MCF 10A (cell line): ENCODE measurements at places on chromosomes 12 and 14.
A peak's percentile ranks its signal among the peaks of the same experiment; 100 is the strongest.

DNA sequence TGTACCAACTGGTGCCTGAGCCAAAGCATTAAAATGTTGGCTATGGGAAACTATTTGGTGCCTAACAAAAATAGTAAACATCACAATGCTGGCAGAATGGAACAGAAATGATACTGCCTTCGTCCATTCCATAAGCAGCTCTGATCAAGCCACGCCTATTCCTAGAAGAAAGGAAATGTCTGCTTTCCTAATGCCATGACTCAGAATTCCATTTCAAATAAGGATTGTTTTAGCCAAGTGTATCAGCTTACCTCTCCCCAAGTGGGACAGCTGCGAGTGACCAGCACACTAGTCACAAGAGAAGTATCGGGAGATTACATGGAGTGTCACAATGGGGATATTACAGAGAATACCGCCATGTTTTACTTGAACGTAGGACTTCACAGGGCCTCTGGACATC lies 38.7 kb downstream of the GLT8D2 start:
- peak; percentile 95 for DNase-seq

- DNase-seq = no peak
These were observed 54.9 kb downstream of the PRKCH start for GRCh38 chr14:61376314-61376713.

DNA sequence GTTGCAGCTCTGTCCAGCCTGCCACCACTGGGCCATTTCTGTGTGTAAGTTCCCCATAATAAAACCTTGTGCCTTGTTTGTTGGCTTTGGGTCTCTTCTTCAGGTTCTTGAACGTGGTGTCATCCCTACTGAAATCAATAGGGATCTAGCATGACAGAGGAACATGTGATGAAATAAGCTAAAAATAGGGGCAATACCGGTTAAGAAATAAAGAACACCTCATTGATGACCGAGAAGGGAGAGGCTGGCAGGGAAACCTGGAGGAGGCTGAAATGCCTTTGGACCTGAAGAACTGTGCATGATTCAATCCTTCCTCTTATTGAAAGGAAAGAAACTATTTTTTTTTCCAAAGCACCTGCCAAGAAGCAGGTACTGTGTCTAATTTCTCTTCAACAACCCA lies 172.3 kb downstream of the PPM1H start:
- peak; percentile 9 for DNase-seq

- DNase-seq = no peak
These were observed 10.1 kb downstream of the SLC25A29 start for GRCh38 chr14:100296106-100296651.

GRCh38 chr12:59699421-59700152 lies 103.8 kb downstream of the SLC16A7 start:
- DNase-seq = peak; percentile 83

DNA sequence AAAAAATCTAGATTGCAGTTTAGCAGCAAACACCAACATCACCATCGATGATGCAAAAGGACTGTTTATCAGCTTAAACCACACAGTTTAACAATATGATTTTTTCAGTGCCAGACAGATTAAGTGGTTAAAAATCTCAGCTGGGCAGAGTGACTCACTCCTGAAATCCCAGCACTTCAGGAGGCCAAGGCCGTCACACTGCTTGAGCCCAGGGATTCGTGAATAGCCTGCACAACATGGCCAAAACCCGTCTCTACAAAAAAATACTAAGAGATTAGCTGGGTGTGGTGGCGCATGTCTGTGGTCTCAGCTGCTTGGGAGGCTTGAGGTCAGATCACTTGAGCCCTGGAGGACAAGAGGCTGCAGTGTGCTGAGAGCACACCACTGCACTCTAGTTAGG lies 8.9 kb downstream of the RSRC2 start:
- DNase-seq = peak; percentile 73

GRCh38 chr14:41521891-41522290 lies 84.8 kb upstream of the LRFN5 start:
- DNase-seq = no peak

DNA sequence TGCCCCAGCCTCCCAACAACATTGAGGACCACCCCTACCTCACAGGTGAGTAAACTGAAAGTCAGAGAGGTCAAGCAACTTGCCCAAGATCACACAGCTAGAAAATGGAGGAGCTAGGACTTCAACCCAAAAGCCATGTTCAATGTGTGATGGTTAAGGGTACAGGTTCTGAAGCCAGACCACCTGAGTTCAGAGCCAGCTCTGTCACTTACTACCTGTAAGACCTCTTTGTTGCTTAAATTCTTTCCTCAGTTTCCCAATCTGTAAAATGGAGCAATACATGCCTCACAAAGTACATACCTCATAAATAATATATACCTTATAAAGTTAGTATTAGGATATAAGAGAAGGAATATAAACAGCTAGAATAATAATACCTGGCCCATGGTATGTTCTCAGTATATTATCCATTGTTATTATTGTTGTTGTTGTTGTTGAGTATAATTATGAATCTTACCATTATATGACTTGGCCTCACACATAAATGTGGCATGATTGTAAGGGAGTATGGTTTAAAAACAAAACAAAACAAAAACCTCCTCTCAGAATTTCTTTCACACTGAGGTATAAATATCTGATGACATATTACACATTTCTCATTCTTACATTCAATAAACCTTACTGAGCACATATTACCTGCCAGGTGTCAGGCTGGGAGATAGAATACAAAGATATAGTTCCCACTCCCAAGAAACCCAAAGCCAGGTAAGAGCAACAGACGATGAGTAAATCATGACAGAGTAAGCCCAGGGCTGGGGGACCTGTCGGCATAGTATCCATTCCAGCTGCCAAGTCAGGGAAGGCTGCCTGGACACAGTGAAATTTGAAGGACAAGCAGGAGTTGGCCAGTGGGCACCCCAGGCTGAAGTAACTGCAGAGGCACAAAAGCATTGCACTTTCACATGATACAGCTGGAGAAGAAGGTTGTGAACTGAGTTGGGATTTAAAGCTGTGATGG lies 19.6 kb downstream of the CMKLR1 start:
- no peak for DNase-seq

DNA sequence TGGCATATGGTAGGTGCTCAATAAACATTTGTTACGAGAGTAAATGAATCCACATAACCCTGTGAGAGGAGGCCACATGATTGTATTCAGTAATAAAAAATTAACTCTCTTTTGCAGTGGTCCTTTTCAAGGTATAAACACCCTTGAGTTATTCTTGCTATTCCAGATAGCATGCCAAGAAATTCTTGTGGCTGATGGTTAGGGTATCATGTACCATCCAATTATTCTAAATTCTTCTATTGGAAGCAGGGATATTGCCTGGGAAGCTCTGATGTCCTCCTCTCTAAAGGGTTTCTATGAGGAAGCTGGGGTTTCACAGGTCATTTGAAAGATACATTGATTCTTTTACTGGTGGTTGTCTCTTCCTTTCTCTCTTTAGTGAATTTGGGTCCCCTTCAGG lies 10.1 kb downstream of the AKAP6 start:
- DNase-seq = no peak

DNA sequence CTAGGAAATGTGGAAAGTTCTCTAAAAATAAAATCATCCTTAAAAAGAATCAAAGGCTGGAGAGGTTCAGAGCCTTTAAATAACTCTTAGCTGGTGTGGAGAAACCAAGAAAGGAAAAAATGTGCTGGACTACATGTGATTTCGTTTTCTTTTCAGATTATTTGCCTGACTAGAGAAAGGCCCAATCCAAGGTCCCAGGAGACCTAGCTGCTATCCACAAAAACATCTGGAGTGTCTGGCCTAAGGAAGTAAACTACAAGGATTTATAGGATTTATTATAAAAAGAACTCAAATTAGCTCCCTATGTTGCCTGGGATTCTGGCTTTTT lies 774 bp upstream of the TMEM30B start:
- DNase-seq = no peak

DNA sequence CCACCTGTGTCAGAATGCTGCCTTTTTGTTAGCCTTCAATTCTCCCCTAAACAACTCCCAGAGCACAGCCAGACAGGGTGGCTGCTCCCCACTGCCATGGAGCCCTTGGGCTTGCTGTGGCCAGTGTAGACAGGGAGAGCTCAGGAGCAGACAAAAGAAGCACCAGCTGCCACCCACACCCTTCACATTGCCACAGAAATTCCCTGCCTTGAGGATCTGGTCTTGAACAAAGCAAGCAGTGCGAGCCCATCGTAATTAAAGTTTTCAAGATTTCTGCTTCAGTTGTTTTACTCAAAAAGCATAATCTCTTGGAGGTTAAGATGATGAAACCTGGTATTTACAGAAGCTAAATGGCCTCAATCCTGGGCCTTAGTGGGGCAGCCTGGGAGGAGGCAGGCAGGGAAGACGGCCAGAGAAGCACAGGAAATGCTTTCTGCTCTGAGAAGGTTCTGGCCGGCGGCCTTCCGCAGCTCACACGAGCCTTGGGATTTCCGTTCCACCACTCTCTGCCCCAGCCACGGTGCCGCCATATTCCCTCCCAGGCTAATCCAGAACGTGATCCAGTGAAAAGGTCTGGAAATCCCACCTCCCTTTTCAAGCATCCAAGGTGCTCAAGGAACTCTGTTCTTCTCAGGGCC lies 535.2 kb downstream of the BCL11B start:
- DNase-seq = no peak

DNA sequence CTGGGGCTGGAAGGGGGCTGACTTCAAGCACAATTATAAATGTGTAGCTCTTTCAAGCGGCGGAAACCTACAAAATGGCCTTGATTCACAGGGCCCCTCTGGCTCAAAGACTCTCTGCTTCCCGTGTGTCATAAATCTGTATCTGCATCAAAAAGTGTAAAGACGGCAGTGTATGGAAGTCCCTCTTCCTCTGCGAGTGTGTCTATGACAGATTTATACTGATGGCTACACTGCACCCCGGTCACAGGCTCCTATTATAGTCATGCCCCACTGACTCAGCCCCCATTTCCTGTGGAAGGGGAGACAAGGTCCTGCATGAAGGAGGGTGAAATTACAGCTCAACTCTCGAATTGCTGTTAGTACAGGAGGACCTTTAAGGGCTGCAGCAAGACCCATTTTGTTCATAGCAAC lies 68.6 kb downstream of the HMGA2 start:
- DNase-seq = peak; percentile 43
